ENCODE measurements at places on chromosomes 4 and X.

DNA sequence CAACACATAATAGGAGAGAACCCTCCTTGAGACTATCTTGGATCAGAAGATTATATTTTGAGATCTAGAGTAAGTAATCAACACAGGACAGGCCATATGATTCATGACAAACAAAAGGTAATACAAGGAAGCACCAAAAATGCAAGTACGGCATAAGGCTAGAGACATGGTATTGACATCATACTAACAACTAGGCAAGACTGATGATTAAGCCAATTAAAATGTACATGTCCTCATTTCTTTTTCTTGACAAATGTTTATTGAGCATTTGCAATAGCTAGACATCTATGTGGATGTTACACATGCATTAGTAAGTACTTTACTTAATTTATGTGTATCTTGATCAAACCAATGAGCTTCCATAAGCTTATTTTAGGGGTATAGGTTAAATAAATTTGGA, 695.7 kb upstream of the GALNTL6 start:
- no peak for DNase-seq

GRCh38 chrX:2933125-2933900, 4.2 kb upstream of the ARSD start:
- DNase-seq: no peak

DNA sequence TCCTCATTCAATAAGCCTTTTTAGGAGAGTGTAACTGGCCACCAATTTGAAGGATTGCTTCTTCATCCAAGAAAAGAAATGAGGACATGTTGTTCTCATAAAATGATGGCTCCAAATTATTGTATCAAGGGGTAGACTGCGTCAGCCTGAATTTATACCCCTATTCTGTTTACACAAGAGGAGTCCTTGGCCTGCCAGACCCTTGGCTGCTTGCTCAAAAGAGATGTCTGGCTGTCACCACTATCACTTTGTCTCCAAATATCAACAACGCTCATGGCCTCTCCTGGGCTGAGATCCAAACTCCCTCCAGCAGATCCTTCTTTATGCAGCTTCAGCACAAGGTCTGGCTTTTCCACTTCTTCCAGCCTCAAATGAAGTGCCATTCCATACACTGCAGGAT, 127.9 kb downstream of the OR13H1 start:
- no peak for DNase-seq

- peak; percentile 93 for DNase-seq
These were observed at the start of gene PDE5A for GRCh38 chr4:119628281-119629141. Gene PDE5A (minus strand): TSS chr4:119628804. CDS start chr4:119628671, 133 bp downstream.

GRCh38 chr4:107166181-107166580, 130.1 kb upstream of the DKK2 start:
- DNase-seq: no peak

DNA sequence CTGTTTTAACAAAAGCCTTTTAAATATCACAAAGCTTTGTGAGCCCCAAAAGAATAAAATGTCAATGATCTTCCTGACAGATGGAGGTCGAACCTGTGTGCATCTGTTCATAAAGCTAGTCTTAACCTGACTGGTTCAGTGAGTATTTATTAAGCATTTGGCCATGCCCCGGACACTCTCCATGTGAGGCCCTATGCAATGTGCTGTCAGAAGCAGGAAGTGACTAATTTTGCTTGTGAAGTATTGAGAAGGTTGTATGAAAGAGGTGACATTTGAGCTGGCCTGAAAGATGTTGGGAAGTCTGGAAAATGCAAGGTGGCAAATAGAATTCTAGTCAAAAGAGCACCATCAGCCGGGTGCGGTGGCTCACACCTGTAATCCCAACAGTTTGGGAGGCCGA, 171.4 kb downstream of the MSL3 start:
- DNase-seq: no peak

DNA sequence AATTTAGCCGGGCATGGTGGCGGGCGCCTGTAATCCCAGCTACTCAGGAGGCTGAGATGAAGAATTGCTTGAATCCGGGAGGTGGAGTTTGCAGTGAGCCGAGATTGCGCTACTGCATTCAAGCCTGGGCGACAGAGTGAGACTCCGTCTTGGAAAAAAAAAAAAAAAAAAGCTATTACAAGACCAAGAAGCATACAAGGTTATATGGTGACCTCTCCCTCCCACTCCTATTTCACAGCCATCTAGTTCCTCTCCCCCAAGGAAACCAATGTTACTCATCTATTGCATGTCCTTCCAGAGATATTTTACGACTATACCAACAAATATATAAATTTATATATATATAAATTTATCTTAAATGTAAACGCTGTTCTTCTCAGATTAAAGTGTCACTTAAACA, 3.2 kb downstream of the SLC9A7 start:
- no peak for DNase-seq

DNA sequence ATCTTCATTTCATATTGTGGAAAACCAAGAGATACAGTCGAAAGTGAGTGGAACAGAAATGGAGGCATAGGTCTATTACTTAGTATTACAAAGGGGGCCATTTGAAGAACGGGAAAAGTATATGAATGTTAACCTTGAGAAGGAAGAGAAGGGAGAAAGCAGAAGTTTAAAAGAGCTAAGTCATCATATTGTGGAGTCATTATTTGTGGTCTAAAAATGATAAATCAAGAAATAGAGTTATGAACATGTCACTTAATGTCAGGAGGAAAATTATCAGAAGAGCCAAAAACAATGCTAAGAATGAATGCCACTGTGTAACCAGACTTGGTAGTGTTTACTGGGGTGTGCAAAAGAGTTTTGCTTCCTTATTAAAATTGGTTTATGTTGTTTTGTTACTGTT, 589.5 kb upstream of the LCORL start:
- no peak for DNase-seq

GRCh38 chr4:2995546-2996265, 32.3 kb downstream of the GRK4 start:
- DNase-seq: no peak

GRCh38 chrX:138240266-138240665, 471.3 kb downstream of the FGF13 start:
- DNase-seq: no peak

GRCh38 chr4:142406917-142407501, 439.1 kb downstream of the INPP4B start:
- DNase-seq: no peak

DNA sequence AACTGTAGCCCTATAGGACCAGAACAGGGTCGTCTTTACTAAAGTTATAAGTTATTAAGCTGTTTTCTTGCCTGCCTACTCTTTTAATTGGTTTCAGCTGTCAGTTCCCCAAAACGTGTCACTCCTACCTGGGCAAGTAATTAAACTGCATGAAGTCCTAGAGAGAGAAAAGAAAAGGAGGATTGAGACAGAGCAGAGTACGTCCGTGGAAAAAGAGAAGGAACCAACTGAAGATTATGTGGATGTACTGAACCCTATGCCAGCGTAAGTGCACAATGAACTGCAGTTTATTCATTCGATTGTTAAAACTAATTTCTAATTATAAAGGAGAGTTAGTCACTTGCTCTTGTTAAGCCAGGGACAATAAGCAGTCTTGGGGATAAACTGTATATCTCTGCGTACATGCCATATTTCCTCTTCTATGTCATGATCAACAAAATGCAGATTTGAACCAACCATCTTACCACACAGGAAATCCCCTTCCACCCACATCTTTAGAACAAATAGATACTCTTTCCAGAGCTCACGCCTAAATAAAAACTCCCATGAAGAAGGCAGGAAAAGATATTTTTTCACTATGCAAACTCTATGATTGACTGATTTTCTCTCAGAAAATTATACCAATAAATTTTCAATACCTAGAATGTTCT, 22.8 kb downstream of the STAP1 start:
- no peak for DNase-seq

GRCh38 chr4:153170407-153170806, 33.8 kb upstream of the TRIM2 start:
- no peak for DNase-seq

DNA sequence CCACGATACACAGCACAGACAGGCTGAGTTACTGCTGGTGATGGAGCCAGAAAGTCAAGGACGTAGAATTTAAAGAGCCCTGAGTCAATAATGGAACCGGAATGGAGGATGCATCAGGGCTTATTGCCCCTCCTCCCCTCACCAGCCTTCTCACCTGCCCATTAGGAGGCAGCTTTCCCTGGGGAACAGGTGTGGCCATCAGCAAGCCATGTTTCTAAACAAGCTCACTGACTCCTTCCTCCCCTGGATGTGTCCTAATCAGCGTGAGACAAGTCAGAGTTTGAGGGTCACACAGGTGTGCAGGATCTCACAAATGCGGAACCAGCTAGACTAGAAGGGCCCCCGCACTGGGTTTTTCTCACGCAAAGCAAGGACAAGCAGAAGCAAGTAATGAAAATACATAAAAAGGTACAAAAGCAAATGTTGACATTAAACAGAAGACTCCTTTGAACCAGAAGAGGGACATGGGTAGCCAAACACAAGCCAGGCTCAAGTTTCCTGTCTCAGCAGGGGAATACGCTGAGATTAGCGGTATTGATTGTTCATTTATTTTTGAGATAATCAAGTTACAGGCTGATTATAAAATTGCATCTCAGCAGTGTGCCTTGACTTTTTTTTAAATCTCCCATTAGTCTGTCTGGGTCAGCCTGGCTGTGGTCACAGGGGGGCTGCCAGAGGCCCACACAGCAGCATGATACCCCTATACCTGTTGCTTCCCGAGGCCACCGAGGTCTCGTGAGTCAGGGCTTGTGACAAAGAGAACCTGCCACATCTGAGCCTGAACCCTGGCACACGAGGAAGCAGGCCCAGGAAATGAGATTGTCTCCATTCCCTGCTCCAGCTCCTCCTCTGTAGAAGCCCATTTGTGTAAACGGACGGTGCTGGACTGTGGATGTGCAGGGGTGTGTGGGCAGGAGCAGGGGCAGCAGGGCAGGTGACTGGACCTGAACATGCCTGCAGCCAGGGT, 37.4 kb downstream of the CCKAR start:
- peak; percentile 28 for DNase-seq

- no peak for DNase-seq
These were observed 36.7 kb upstream of the SORCS2 start for GRCh38 chr4:7155590-7156071.

GRCh38 chrX:109890910-109891502, 111.9 kb upstream of the TMEM164 start:
- peak; percentile 70 for DNase-seq

GRCh38 chrX:482702-483203, 96.0 kb upstream of the PPP2R3B start:
- no peak for DNase-seq

DNA sequence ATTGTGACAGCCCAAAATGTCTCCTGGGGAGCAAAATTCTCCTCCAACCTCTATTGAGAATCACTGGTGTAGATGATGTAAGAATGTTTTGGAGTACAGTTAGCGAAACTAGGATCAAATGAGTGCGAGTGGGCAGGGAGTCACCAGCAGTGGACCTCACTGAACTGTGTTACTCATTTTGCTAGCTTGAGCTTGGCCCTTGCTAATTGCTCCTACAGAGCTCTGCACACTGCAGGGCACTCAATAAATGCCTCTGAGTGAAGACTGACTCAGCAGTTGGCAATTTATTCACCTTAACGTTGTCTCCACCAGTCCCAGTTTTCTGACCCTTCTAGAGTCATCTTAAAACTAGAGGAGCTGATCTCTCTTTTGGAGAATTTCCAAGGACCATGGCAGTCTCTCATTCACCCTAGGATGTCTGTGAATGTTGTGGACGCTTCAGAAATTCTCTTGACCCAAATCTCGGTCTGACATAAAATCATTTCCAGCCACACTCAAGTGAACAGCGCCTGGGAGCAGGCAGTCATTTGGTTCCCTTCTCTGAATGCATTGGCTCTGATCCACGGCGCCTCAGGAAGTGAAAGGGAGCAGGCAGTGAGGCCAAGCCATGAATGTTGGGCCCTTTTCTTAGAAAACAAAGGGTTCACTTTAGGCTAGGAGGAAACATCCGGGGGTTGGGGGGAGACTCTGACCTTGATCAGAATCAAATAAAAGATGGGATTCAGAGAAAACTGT, 148.1 kb downstream of the NWD2 start:
- DNase-seq: no peak

GRCh38 chrX:81054904-81055303, 146.8 kb downstream of the HMGN5 start:
- DNase-seq: no peak

DNA sequence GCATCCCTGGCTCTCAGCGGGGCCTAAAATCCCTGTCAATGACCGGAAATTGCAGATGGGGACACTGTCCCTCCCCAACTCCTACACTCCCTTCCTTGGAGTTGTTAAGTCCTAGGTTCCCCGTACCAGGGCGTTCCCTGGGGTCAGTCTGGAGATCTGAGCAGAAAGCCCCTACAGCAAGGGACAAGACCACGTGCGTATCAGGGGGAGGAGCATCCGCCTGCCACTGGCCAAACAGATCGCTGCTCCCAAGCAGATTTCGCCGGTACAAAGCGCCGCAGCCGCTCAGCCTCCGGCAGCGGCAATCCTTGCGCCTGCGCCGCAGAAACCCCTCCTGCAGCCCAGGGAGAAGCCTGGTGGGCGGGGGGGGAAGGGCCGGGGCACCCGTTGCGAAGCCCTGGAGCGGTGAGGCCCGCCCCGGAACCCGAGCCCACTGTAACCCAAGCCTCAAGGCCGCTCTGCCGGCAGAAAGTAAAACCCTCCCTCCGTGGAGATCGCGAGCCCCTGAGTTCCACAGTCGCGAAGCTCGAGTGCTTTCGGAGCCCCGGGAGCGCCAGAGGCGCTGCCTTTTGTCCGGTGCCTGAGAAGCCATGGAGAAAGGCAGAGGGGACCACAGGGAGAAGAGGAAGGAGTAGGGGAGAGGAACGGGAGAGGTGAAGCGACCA, 2.7 kb downstream of the CRMP1 start:
- DNase-seq: peak; percentile 93

DNA sequence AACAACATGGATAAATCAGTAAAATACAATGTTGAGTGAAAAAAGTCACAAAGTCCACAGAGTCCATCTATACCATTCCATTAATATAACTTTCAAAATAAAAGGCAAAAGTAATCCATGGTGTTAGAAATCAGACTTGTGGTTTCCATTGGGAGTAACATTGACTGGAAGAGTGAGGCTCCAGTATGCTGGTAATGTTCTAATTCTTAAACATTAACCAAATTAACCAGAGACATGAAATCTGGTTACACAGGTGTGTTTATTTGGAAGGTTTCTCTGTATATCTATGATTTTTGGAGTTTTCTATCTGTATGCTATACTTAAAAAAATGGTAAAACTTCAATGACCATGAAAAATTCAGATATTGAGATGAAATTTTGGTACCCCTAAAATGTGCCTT, 42.6 kb downstream of the SULT1B1 start:
- no peak for DNase-seq
